ENCODE measurements at places on chromosomes 2 and 18. TPM values are rescaled to one million over a fixed set of nuclear protein-coding genes. Genes with fewer than 3 reads are reported as not detected.

GRCh38 chr2:202976809-202977208 is 37.9 kb upstream of the NBEAL1 start:
- DNase-seq: no peak
- H3K27ac ChIP-seq: no peak overlapping the region
- no peak overlapping the region for H3K4me3 ChIP-seq
- no peaks in the 10 kb centered on the region for H3K36me3 ChIP-seq

- H3K4me1 ChIP-seq: peaks cover 2% of the 10 kb centered on the region
- no peaks in the 10 kb centered on the region for H3K36me3 ChIP-seq
- no peak overlapping the region for H3K27ac ChIP-seq
- H3K4me3 ChIP-seq: no peak overlapping the region
- no peaks in the 10 kb centered on the region for H3K27me3 ChIP-seq
These were observed 61.3 kb upstream of the CRIM1 start for GRCh38 chr2:36294316-36294721.

- no peak overlapping the region for H3K27ac ChIP-seq
- no peak overlapping the region for H3K4me3 ChIP-seq
- peaks cover 41% of the 10 kb centered on the region for H3K27me3 ChIP-seq
- no peaks in the 10 kb centered on the region for H3K36me3 ChIP-seq
- peaks cover 4% of the 10 kb centered on the region for H3K4me1 ChIP-seq
- no peak for DNase-seq
These were observed 1.3 kb downstream of the PROC start for GRCh38 chr2:127419448-127420038.

DNA sequence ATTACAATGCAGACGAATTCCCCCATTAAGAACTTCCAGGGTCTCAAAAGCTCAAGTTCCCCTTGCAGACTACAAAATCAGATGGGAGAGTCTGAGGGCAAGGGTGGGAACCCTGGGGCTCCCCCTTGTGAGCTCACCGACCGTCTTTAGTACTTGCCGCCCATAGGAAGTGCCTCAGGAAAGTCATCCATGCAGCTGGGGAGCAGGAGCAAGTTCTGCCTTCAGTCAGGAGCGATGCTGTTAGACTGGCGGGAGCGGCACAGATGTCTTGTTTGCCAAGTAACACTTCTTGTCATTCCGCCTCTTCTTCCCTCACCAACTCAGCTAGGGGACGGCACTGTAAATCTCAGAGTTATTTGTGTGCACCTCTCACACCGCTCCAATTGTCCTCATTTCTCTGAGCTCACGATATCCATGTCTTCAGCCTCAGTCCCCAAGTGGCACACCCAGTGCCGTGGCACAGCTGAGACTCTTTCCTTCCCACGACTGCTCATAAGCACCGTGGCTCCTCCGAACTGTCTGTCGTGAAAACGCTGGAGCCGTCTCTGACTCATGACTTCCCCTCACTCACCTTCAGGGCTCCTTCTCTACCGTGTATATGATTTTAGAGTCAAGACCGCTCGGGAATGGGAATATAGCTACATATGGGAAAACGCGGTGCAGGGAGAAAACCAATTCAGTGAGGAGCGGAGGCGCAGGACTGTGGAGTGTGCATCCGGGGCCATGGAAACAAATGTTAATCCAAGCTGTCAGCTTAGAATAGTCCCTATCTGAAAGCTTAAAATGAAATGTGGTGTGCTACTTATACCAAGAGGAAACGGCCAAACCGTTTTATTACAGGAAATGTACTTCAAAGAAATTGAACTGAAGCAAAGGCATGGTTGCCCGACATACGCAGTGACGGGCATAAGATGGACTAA is 34.0 kb downstream of the UXS1 start:
- H3K4me3 ChIP-seq: no peak overlapping the region
- no peaks in the 10 kb centered on the region for H3K27me3 ChIP-seq
- H3K36me3 ChIP-seq: peaks cover 3% of the 10 kb centered on the region
- DNase-seq: no peak

GRCh38 chr2:111162718-111163331 is 42.1 kb downstream of the BCL2L11 start:
- H3K27ac ChIP-seq: no peak overlapping the region
- no peak for DNase-seq
- no peak overlapping the region for H3K4me3 ChIP-seq
- no peaks in the 10 kb centered on the region for H3K27me3 ChIP-seq
- peaks cover 23% of the 10 kb centered on the region for H3K4me1 ChIP-seq

DNA sequence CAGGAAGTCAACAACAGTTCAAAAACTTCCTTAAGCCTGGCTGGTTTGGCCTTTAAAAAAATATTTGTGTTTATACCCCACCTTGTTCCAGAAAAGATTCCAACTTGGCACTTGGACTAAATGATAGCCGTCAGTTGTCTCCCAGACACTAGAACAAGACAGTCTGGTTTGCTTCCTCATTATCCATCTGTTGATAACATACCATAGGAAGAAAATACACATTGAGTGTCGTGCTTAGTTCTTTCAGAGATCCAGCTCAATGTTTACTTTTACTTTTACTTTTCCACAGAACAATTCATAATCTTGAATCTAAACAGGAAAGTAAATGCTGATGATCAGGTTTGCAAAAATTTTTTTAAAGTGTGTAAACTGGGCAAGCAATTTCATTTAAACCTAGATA is 2.4 kb upstream of the VPS54 start:
- H3K27ac ChIP-seq: no peak overlapping the region
- H3K27me3 ChIP-seq: no peaks in the 10 kb centered on the region
- no peak overlapping the region for H3K4me3 ChIP-seq
- H3K4me1 ChIP-seq: peaks cover 2% of the 10 kb centered on the region
- no peak for DNase-seq

DNA sequence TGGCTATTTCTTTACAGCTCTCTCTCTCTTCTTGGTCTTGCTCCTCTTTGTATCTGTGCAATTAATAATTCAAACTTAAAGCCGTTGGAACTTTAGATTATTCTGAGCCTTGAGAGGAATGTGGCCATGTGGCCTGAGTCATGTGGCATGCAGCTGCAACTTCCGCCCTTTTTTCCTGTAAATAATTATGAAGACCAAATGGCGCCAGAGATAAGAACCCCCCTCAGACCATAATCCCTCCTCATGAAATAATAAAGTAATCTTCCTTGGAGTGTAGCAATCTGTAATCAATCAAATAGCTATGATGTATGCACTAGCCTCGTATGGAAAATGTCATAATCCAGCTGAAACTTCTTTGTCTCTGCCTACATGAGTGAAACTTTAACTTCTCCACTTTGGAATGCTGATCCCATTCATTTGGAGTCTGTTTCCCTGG is 13.5 kb upstream of the TWSG1 start:
- H3K36me3 ChIP-seq: no peaks in the 10 kb centered on the region
- no peaks in the 10 kb centered on the region for H3K4me1 ChIP-seq
- no peaks in the 10 kb centered on the region for H3K27me3 ChIP-seq
- no peak for DNase-seq
- H3K4me3 ChIP-seq: no peak overlapping the region

GRCh38 chr2:68167186-68167585 is 9.5 kb downstream of the PNO1 start:
- no peak overlapping the region for H3K4me3 ChIP-seq
- no peaks in the 10 kb centered on the region for H3K4me1 ChIP-seq
- no peaks in the 10 kb centered on the region for H3K27me3 ChIP-seq
- DNase-seq: no peak
- H3K36me3 ChIP-seq: peaks cover 4% of the 10 kb centered on the region

DNA sequence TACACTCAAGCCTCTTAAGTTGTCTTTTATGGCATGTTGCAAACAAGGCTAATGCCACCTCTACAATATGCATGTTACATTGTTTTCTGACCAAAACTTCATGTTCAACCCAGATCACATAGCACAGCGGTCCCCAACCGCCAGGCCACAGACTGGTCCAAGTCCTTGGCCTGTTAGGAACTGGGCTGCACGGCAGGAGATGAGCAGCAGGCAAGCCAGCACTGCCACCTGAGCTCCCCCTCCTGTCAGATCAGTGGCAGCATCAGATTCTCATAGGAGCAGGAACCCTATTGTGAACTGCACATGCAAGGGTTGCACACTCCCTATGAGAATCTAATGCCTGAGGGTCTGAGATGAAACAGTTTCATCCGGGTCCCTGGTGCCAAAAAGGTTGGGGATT is 324.8 kb upstream of the CHAC2 start:
- H3K36me3 ChIP-seq: no peaks in the 10 kb centered on the region
- no peaks in the 10 kb centered on the region for H3K4me1 ChIP-seq
- no peak overlapping the region for H3K4me3 ChIP-seq
- no peaks in the 10 kb centered on the region for H3K27me3 ChIP-seq
- peak; percentile 60 for DNase-seq

GRCh38 chr2:65357959-65358294 is 74.5 kb downstream of the SPRED2 start:
- no peaks in the 10 kb centered on the region for H3K27me3 ChIP-seq
- H3K36me3 ChIP-seq: no peaks in the 10 kb centered on the region
- no peak overlapping the region for H3K27ac ChIP-seq
- no peaks in the 10 kb centered on the region for H3K4me1 ChIP-seq

GRCh38 chr2:57562495-57562894 is 484.1 kb upstream of the VRK2 start:
- no peaks in the 10 kb centered on the region for H3K27me3 ChIP-seq
- no peak overlapping the region for H3K27ac ChIP-seq
- no peaks in the 10 kb centered on the region for H3K36me3 ChIP-seq
- H3K4me1 ChIP-seq: no peaks in the 10 kb centered on the region
- no peak for DNase-seq

DNA sequence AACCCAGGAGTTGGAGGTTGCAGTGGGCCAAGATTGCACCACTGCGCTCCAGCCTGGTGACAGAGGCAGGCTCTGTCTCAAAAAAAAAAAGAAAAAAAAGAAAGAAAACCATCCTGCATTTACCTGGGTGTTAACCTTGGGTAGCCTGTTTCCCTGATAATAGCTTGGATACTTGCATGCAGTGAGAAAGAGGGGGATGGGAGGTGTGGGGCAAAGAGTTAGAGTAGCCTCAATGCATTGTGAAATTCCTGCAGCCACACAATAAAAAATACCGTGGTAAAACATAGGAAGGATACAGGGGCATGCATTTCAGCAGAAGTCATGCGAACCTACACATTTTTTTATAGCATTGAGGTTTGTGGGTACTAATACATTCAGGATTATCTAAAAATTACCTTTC is 76.6 kb upstream of the ZNF516 start:
- no peak overlapping the region for H3K4me3 ChIP-seq
- peak; percentile 28 for DNase-seq
- H3K36me3 ChIP-seq: no peaks in the 10 kb centered on the region
- H3K4me1 ChIP-seq: no peaks in the 10 kb centered on the region
- H3K27ac ChIP-seq: no peak overlapping the region

Gene HRH4
- total RNA-seq: not detected

Gene ERLEC1
- total RNA-seq: 23.8 TPM

Gene RAB17
- total RNA-seq: 83.8 TPM

Gene UGT1A3
- total RNA-seq: not detected

Gene RUFY4
- not detected for total RNA-seq

Gene TEX44
- not detected for total RNA-seq

Gene ZRANB3
- total RNA-seq: 19.3 TPM

Gene SPDYA
- total RNA-seq: 0.35 TPM

Gene ZEB2
- total RNA-seq: 0.13 TPM

All from H1 (cell line).